NCI-H1105 (cell line): ENCODE measurements at places on chromosomes 1 and 21.

DNA sequence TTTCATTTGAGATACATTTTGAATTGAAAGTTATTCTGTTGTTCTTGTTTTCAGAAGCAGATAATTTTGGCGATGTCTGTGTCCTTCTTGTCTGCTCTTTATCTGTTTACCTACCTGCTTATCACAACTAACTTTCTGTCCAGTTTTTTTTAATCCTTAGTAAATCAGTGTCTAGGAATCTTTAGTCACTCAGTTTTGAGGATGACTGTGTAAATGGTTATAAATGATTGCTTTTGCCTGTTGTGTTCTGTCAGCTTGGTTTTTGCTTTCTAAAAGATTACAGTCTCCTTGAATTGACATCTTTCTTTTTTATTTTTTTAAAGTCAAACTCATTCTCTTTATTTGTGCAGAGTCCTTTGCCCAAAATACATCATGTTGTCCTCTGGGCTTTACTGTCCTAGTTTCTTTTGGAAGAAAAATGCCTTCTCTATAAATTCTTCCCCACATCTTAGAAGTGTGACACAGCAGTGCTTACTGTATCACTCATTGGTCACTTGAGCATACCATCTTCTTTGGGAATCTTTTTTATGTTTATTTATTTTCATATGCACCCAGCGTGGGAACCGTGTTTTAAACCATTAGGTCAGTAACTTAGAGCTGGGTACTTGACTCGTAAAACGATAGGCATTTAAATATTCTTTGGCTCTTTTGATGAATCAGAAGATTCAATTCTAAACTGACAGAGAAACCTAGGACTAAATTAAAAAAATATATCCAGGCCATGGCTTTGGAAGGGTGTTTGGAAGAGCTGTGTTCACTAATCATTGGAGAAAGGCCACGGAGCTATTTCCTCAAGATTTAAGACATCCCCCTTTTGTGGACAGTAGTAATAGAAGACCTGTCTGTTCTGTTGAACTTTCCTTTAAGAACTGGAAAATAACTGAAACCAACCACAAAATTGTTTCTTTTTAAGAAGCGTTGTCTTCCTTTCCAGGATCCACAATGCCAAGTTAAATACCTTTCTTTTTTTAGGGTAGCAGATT is 20.9 kb downstream of the LAMC1 start:
- DNase-seq = no peak

DNA sequence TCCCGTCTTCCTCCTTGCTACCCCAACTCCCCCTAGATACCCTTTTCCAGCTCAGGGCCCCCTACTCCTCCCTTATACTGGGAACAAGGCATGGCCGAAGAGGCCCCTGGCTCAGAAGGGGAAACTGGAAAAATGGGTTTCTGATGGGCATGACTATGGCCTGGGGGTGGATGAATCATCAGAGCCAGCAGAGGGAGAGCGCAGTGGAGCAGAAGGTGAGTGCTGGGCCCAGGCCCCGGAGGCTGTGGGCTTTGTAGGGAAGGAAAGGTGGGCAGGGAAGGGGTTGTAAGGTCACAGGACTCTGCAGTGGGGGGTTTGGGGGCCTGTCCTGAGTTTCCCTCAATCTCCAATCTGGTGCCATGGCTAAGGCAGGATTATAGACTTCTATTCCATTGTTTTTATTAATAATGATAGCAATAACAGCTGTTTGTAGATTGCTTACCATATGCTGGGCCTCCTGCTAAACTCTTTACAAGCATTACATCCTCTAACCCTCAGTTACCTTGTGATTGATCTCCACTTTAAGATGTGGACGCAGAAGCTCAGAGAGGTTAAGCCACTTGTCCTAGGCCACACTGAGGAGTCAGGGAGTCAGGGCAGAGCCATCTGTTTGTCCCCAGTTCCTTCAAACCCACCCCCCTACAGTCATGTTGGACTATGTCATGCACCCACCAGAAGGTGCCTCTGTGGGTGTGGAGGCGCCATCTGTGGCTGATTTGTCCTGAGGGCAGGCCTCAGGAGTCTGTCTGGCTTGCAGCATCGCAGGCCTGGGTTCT is 36.2 kb upstream of the ZNF362 start:
- DNase-seq = no peak

GRCh38 chr1:46983166-46983829 is 40.2 kb upstream of the CYP4X1 start:
- DNase-seq = no peak

GRCh38 chr1:222417264-222417663 is 130.6 kb downstream of the HHIPL2 start:
- DNase-seq = no peak

DNA sequence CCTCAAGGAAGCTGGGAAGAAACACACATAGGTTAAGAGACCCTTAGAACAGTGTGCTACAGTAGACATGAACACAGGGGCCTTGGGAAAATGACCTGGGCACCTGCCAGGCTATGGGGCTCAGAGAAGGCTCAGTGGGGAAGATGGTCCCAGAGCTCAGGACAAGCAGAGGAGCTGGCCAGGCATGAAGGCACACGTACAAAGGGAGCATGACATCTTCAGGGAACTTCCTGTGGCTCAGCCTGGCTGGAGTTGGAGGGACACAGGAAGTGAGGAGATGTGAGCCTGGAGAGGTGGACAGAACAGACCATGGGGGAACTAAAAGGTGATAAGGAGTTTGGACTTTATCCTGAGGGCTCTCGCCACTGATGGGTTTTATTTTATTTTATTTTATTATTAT is 3.8 kb upstream of the SLC50A1 start:
- no peak for DNase-seq

GRCh38 chr1:25945761-25946160 is 39.5 kb upstream of the STMN1 start:
- no peak for DNase-seq

GRCh38 chr1:29859126-29859525 is 622.8 kb downstream of the PTPRU start:
- DNase-seq = no peak

DNA sequence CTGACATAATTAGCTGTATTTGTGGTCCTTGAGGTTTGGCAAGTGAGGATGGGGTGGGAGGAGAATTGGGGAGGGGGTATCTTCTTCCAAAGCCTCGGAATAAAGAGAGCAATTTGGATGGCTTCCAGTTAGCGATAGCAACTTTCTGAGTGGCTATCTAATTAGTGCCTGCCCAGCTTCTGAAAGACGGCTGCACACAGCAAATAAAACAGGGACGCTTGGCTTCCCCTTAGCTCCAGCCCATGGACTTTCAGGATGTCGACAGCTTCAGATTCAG is 31.1 kb downstream of the KLHDC7A start:
- DNase-seq = peak; percentile 96

- DNase-seq = no peak
These were observed 30.4 kb upstream of the CNTN2 start for GRCh38 chr1:205012391-205013140.

DNA sequence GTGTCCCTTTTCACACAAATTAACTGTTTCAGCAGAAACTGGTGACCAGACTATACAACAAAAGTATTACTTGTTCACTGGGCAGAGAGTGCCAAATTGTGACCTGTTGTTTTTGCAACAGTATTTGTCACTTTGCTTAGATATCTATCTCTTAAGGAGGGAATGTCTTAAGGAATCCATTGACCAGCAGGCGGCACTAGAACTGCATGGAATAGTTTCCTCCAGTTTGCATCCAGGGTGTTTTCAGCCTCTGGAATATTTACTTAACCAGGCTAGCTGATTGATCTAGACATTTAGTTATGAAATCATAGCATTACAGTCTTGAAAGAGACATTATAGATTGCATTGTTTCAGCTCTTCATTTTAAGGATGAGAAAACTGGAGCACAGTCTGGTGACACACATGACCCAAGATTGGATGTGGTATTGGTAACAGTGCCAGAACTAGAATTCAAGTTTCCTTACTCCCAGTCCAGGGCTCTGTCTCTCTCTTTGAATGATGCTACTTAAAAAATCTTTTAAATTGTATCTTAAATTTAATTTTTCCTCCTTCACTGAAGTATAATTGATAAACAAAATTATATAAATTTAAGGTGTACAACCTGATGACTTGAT is 16.9 kb downstream of the RPTN start:
- DNase-seq = peak; percentile 24

- DNase-seq = no peak
These were observed 19.1 kb downstream of the RAB7B start for GRCh38 chr1:205983925-205984725.

- DNase-seq = no peak
These were observed 11.1 kb downstream of the DIPK1A start for GRCh38 chr1:92949937-92950817.

- no peak for DNase-seq
These were observed 2.1 kb upstream of the S100A2 start for GRCh38 chr1:153567621-153568366.
